Activated CD8-positive, alpha-beta memory T cell treated with anti-CD3 and anti-CD28 coated beads for 1 hour (primary cell): ENCODE measurements at places on chromosomes 3 and 15.

DNA sequence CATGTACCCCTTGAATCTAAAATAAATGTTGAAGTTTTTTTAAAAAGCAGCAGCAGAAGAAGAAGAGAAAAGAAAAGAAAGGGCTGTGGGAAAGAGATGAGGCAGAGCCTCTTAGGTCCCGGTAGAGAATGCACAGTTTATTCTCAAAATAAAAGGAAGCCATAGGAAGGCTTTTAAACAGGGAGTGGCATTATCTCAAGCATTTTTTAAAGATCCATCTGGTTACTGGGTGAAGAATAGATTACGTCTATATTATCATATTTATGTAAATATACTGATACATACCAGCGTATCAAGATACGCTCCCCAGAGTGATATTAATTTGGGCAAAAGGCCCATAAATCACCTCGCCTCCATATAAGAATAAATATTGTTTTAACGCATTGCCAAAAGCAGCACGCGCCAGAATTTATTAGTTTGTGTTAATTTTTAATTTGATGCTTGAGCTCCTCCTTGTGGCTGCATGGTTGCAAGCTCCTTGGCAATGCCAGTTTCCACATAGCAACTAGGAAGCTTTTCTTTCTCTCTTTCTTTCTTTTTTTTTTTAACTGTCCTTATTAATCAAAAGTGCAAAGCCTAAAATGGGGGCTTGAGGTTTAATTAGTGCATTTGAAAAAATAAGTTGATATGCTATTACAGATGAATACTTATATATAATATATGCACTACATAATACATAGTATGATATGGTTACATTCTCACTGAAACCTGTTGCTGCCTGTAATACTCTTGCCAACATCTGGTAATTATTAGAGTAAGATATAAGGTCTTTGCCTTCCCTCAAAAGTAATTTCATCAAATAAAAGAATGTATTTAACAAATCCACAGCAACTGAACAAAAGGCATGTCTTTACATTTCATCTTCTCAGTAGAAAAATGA lies 242.8 kb upstream of the UBE2E2 start:
- no peak for DNase-seq

- DNase-seq = no peak
Observed at GRCh38 chr3:124582196-124582595, 148.1 kb upstream of the UMPS start.

- DNase-seq = no peak
Observed at GRCh38 chr3:45915059-45915439, 28.2 kb upstream of the CXCR6 start.

DNA sequence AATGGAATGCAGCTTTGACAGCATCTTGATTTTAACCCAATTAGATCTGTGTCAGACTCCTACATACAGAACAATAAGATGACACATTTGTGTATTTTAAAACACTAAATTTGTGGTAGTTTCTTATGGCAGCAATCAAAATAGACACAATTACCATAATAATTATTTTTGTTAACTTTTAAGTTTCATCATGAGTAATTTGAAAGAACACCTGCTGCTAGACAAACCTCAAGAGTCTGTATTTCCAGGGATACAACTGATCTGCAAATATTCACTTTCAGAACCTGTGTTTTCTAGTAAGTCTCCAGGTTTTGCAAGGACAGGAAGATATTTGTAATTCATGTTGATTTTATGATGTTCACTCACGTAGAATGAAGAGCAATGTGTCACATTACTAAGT lies 736.8 kb downstream of the DIPK2A start:
- DNase-seq = no peak

DNA sequence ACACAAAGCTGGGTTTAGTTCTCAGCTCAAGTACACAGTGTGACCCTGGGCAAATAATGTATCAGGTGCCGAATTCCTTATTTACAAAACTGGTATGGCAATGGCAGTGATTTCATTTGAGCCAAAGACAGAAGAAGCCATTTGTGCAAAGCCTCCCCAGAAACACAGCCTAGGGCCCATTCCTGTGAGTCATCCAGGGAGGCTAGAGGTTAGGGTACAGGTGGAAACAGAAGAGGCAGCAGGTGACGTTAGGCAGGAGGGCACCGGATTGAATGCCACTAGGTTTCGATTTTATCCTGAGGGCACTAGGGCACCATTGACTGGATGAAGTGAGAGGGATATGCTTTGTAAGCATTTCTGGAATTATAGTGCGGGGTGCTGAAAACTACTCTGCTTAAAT lies 766.9 kb upstream of the NR2F2 start:
- no peak for DNase-seq

GRCh38 chr3:189563853-189564563 lies 67.2 kb upstream of the TP63 start:
- no peak for DNase-seq

DNA sequence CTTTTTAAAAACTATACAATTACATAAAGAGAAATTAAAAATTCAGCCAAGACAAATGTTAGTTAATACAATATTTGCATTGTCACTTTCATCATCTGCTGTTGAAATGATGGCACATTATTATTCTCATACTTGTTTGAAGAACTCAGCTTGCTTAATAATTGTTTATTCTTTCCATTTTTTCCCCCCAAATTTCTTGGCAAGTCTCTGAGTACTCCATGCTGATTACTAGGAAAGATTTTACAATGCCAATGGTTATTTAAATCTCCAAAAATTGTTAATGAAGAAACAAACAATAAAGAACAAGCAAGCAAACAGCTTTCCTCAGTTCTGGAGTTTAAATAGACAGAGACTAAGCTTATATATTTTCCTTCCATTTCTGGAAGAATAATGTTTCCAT lies 15.1 kb upstream of the STXBP5L start:
- DNase-seq = no peak

DNA sequence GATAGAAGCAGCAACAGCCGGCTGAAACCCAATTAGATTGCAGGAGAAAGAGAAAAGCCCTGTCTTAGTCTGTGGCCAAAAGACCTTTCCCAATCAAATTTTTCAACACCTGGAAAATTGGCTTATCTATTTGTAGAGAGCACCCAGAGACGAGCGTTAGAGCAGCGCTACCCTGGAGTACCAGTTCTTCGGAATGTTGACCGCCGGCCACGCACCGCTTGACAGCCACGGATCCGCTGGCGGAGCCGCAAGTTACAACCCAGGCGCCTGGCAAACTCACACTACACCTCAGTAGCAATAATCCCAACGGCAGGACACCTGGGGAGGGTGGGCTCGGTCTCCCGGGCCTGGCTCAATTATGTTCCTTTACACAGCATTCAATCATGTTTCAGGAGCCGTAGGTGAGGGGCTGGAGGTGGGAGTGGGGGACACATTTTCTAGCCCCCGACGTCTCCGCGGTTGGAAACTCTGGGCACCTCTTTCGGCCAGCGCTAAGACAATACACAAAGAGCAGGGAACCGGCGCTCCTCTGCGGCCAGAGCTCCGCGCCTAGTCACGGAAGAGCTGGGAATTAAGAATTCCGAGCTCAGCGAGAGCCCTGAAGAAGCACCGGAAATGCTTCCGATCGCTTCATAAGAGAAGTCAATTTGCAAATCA lies 1.2 kb downstream of the MB21D2 start:
- DNase-seq = no peak

- no peak for DNase-seq
Observed at GRCh38 chr3:181935915-181936314, 224.2 kb downstream of the SOX2 start.

GRCh38 chr3:51687431-51688205 lies 16.6 kb downstream of the TEX264 start:
- DNase-seq = no peak
